ENCODE measurements at places on chromosomes 6 and 20.

GRCh38 chr20:17576215-17576614 lies 6.3 kb downstream of the DSTN start:
- no peak for DNase-seq

DNA sequence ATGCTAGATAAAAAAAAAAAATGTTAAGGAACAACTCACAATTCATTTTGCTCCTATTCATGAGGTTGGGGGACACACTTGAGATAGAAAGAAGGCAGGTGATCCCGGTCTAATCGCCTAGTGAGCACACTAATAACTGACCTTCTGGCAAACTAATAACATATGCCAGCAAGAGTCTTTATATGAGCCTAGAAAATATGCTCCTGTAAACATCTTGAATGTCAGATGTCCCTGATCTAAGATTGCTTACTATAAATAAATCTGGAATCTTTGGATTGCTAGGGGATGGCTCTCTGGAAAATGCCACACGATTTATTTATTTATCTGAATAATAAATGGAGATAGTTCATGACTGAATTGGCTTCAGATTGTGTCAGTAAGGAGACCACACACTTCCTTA lies 821.9 kb downstream of the GRIK2 start:
- DNase-seq: no peak

DNA sequence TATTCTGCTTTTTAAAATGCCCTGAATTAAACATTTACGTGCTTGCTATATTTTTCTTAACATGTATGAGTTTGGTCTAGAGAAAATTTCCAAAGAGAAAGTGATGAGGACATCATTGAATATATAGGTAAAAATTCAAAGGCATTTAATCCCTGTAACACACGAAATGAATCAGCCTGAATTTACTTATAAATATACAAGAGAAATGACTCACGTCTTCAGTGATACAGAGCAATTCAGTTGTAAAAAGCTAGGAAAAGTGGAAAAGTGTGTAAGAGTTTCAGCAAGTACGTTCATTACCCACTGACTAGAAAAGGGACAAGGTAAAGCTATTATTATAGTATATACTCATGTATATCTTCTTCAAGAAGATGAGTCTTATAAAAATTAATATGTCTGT lies 124.8 kb downstream of the HIVEP1 start:
- DNase-seq: no peak

DNA sequence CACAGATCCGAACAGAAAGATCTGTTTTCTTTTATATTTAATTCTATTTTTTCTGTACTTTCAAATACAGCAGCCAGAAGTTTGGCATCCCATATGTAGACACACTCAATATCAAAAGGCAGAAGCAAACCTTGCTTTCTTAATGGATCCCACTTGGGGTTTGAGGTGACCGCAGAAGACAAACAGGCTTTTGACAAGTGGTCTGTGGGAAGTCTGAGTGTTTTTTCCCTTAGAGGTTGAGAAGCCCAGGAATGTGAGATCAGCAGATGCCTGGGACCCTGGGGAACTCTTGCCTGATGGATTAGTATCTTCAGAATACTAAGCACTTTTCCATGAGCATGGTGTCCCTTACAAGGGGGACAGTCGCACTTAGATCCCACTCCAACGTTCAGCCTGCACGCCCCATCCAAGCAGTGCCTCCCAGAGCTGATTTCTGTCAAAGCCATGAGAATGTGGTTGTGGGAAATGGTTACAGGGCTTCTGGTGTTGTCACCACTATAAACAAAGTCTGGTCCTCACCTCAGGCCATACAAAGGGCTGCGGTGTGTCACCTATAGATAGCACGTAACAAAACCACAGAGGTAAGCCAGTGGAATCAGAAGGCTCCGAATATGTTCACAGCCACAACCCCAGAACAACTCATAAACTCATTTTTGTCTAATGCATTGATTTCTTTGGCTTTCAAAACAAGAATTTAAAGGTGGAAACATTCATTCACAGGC lies 12.7 kb downstream of the IL17F start:
- no peak for DNase-seq

DNA sequence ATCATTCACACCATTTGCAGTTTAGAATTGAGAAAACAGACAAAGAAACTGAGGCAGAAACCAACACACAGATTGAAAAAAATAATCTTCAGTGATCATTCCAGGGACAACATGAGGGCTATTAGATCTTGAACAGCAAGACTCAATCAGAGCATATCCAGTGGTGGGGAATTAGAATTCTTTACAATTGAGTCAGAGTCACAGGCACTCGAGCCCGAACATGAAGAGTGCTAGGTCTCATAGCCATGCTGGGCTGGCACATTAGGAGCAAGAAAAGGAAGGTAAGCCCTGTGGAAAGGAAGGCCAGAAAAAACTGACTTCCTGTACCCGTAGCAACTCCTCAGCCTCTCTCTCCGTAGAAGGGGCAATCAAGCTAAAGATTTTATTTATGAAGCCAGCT lies 419.9 kb downstream of the HAO1 start:
- DNase-seq: no peak

All from stimulated activated CD8-positive, alpha-beta memory T cell treated with anti-CD3 and anti-CD28 coated beads, Interleukin-7, amount 100 ng/mL, for 1 hour (primary cell).